NCI-H187 (cell line): ENCODE measurements at places on chromosomes 16 and 17.

DNA sequence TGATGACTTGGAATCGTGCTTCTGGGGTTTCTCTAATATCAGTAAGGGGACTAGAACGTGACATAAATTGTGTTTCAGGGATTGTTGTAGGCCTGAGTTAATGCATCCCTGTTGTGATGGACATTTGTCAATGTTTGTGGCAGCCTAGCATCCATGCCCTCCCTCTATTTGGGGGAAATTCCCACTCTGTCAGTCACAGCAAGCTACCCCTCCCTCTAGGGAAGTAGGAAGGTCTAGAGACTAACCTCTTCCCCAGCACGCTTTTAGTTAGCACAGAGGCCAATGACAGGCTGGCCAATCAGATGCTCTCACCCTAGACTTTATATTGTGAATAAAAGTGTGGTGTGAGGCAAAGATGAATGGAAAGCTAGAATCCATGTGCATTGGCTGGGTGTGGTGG lies 32.4 kb upstream of the NF1 start:
- no peak for DNase-seq

DNA sequence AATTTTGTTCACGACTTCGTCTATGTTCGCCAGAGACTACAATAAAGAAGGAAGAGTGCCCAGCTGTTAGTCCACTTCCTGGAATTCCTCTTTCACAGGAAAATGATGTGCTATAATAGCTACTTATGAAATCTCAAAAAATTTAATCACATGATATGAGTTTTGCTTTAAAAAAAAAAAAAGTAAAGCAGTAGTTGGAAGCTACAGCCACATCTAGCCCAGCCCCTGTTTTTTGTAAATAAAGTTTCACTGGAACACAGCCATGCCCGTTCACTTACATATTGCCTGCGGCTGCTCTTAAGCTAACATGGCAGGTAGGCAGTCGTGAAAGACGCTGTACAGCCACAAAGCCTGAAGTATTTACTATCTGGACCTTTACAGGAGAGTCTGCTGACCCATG lies 15.3 kb downstream of the VPS53 start:
- DNase-seq = no peak

GRCh38 chr17:36545077-36545464 lies 352 bp downstream of the GGNBP2 start:
- no peak for DNase-seq

- no peak for DNase-seq
Observed at GRCh38 chr17:76280650-76281049, 15.5 kb downstream of the UBALD2 start.

- DNase-seq = no peak
Observed at GRCh38 chr17:9986754-9987382, 81.8 kb upstream of the RCVRN start.

GRCh38 chr17:74776044-74776962 lies at the start of gene NAT9:
Gene NAT9 (minus strand): TSS chr17:74776345. CDS start chr17:74775698, 647 bp downstream.
- peak; percentile 96 for DNase-seq

DNA sequence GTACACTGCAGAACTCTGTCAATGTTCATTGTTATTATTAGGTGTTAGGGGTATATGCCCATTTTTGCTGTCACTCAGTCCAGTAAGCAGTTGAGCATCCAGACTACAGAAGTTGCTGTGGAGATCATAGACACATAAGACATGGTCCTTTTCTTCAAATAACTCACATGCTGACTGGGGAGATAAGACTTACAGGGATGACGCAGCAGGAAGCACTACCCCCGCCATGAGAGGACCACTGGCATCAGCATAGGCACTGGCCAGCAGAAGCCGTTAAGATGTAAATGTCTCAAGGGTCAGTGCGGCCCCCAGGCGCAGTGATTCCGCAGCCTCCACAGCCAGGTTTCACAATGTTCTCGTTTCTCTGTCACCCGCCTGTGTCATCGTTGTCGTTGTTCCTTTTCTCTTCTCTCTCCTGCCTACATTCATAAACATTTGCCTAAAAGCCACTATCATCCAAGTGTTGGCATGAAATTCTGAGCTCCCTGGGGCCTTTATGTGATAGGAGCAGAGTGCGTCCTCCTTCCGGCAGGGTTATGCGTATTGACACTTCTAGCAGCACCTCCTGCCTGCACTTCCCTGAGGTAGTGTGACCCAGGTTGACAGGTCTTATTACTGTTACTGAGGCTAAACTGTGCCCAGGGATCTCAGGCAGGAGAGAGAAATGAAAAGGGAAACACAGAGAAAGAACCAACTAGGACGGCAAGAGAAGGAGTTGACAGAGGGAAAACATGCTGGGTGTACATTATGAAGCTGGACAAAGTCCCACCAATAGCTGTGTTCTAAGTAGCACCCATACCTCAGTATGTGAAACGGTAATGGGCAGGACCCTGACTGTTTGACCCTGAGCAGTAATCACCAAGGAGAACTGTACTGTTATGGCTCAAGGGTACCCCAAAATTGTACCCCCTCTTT lies 17.9 kb downstream of the TANGO6 start:
- DNase-seq = no peak

DNA sequence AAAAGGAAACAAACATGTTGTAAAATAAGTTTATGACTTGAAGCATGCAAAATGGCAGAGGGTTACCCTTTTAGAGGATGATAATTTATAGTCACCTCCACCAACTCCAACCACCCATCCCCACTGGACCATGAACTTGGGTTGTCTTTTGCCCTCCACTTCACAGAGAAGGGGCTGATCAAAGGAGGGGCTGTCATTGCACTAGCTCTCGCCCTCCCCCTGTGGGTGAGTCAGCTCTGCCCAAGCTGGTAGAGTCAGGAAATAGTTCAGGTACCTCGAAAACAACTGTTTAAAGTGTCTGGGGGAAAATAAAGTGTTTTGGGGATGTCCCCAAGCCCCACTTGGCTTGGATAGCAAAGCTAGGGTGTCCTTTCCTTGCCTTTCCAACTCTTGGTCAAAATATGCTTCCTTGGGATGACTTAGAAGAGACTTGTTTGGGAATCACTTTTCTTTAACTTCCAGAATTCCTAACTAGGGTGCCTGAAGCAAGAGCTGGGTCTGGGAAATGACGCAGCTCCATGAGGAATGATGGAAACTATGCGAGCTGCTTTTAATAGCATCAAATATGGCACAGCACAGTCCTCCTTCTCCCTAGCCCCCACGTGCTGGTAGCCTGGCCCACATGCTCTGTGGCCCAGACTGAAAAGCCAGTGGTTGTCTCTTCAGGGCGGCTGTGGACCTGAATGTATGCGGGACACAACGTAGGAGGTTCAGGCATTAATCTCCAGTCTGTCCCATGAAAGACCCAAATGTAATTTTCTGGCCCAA lies 40.7 kb downstream of the TBX4 start:
- DNase-seq = no peak

DNA sequence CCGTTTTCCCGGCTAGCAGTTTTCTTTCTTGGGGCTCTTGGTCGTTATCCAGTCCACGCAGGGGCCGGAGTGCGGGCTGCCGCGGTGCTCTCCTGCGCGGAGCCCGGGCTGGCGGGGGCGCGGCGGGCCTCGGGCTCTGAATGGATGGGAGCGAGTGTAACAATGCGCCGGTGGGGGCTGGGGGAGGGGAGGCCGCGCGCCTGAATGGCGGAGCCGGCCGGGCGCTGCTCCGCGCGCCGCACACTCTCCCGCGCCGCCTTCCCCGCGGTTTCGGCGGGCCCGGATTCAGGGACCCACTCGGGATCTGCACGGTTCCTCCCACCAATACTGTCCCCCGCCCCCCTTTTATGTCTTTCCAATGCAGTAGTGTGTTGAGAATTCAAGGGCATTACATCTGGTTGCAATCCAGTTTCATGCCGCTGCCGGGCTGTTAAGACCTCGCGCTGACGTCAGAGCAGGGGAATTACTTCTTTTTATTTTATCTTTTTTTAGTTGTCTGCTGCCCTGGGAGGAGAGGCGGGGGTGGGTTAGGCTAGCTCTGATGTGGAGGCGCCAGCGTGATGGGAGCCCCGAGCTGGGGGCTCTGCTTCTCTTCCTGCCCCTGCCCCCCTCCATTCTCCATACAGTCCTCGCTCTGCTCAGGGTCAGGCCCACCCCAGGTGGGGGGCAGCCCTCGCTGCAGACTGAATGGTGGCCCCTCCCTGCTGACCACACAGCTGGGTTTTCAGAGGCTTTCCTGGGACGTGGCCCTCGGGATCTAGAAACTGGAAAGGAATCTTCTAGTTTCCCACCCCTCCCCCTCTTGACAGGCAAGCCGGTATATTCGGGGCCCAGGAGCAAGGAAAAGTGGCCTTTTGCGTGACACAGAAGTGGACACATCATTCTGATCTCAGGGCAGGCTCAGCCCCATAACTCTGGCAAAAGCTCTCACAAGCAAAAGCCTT lies 1.8 kb downstream of the RAI1 start:
- no peak for DNase-seq

DNA sequence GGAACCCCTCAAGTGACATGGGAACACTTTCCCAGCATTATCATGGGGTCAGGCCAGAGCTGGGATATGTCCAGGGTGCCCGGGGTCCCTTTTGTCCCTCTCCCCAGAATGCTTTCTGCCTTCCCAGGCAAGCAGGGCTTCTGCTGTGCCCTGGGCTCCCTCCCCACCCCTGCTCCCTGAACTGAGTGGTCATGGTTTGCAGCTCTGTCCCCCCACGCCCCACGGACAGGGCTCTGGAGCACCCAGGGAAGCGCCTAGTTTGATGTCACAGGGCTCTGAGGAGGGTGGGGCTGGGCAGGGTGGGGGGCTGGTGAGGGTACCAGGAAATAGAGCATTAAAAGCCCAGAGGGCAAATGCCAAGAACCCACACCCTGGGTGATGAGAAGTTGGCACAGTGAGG lies 92.3 kb downstream of the CCDC182 start:
- no peak for DNase-seq

GRCh38 chr17:40095944-40096791 lies 4.2 kb downstream of the NR1D1 start:
- DNase-seq = no peak

DNA sequence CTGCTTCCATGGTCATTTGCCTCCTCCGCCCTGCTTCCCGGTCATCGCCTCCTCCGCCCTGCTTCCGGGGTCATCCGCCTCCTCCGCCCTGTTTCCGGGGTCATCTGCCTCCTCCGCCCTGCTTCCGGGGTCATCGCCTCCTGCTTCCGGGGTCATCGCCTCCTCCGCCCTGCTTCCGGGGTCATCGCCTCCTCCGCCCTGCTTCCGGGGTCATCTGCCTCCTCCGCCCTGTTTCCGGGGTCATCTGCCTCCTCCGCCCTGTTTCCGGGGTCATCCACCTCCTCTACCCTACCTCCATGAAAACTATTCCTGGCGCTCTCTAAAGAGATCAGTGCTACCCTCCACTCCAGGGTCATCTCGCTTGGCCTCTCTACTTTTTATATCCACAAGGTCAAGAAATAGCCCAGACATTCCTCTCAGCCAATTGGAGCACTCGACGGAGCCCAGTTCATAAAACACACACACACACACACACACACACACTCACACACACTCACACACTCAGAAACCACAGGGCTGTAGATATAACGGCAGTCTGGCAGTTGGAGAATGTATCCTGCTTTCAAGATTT lies 44.8 kb downstream of the TRARG1 start:
- DNase-seq = no peak

DNA sequence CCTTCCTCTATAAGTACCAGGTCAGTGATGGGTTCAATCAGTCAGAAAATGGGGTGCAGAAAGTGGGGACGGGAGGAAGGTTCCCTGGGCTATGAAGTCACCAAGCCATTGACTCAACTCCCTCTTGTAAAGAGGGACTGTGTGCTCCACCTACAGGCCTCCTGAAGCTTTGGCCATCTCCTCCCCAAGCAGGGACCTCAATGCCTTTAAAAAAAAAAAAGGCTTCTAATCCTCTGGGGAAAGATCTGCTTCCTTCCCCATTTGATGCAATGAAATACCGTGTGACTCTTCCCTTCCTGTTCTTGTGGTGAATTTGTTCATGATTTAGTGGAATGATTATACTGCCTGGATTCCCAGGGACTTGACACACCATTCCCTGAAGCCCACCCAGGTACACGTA lies 30.8 kb downstream of the VWA3A start:
- no peak for DNase-seq

DNA sequence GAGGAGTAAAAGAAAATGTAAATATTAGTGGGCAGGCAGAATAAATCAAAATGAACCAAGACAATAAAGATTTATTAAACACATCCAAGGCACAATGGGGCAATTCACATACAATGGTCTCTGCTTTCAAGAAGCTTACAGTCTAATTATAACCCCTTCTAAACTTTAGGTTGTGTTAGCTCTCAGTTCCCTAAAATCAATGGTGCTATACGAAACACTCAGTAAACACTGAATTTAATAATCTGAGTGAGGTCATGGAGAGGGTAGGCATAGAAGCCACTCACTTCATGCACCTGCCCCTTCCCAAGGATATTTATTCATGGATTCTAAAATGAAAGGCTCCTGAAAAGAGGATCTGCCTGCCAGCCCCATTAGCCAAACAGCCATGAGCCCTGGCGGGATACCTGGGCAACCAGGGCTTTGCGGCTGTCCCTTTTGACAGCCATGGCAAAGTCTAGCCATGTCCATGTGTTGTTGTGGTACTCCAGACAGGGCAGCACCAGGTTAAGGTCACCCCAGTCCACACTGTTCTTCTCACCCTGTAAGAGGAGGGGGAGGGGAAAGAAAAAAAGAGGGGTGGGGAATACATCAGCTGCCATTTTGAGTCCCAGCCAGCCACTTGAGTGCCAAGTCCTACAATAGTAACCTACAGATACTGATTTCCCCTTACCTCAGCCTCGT lies 1.4 kb upstream of the RSKR start:
- DNase-seq = no peak

GRCh38 chr17:52660692-52661091 lies 502.2 kb upstream of the CA10 start:
- DNase-seq = no peak

DNA sequence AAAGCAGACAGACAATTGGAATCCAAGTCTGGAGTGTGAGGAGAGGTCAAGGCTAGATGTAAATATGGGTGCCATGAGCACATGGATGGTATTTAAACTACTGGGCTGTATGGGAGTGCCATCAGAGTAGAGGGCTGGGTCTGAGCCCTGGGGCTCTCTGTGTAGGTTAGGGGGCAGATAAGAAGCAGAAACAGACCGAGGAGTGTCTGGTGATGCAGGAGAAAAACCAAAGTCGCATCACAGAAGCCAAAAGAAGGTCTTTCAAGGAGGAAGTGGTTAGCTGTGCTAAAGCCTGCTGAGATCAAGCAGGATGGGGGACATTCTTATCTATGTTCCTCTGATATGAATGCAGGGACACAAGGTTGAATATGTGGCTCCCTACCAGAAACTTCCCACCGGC lies 1.9 kb downstream of the TSEN54 start:
- no peak for DNase-seq
